ENCODE measurements at places on chromosomes 11 and 22.
A peak's percentile ranks its signal among the peaks of the same experiment; 100 is the strongest.

DNA sequence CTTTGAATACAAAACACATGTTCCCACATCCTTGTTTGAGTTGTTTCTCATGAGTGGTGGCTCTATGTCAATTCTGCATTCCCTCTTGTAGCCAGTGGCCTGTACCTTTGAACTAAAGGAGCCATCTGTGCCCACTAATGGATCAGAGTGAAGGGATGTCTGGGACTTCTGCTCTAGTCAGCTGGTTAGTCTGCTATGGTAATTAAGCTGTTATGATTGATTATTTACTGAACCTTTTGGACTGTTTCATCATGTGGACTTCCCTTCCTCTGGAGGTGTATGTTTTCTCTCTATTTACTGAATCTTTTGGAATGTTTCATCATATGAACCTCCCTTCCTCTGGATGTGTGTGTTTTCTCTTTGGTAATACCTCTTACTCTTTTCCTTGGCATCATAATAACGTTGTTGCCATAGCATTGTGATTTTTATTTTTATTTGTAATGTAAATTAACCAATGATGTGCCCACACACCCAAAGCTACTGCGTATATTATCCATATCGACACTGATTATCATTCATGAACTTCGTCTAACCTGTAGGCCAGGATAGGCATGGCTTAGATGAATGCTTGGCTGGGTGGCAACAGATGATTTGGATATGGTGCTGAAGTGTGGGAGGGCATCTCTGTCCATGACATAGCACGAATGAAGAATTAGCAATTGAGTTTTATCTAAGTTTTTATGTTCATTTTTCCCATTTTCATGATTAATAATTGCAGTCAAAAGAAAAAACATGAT is 112.3 kb upstream of the SORL1-AS1 start:
- no peak for DNase-seq

DNA sequence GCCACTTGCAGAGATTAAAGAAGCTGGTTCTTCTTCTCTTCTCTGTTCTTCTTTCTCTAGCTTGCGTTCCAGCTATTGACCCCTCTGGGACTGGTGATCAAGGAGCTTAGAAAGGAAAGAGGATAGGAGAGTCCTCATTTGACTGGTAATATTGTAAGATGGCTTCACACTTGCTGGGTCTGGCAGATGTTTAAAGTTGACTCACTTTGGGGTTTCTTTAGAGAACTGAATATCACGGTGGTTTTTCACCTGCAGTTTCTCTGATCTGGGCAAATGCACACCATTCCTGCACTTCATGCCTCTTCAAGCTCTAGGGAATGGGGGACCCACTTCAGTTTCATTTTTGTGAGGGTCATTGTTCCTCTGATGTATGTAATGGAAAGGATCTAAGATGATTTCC is 41.8 kb upstream of the DEUP1 start:
- no peak for DNase-seq

GRCh38 chr11:122652495-122652894 is 3.0 kb upstream of the UBASH3B start:
- no peak for DNase-seq

GRCh38 chr11:8168485-8169257 is at the start of gene RIC3:
TSS of gene RIC3 (minus strand) at chr11:8169025. CDS start at chr11:8168989, 36 bp downstream.
- DNase-seq: peak; percentile 68

DNA sequence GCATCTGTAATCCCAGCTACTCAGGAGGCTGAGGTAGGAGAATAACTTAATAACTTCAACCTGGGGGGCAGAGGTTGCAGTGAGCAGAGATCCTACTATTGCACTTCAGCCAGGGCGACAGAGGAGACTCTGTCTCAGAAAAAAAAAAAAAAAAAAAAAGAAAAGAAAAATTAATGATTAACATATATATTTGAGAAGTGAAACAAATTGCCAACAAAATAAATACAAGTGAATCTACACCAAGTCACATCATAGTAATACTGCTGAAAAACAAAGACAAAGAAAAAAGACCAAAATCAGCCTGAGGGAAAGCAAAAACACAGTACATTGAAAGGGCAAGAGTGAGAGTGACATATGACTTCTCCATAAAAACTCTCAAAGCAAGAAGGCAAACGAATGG is 123.7 kb downstream of the CASP12 start:
- no peak for DNase-seq

DNA sequence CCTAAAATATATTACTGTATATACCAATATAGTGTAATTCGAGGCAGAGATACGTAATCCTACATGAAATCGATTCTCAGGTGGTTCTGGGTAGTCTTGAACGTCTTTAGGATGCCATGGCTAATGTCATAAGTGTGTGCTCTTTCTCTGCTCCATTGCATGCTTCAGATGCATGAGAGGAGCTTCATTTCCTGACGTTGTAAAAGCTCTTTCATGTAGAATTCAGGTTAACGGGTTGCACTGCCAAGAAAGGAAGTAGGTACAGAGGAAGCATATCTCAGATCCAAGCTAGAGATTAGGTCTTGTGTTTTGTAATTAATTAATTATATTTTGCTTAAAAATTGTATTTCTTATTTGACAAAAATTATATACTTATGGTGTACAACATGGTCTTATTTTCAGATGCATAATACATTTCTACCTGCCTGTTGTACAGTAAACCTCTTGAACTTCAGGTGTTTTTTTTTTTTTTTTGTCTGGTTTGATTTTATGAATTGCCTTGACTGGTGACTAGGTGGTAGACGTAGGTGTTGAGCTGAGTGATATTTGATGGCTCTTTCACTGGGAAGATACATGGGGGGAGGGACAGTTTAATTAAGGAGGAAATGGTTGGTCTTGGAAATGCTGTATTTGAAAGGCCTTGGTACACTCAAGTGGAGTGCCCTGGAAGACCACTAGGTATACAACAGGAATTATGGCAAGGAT is 9.3 kb downstream of the NUP50 start:
- DNase-seq: no peak

GRCh38 chr11:80860632-80861031 is 1419.8 kb upstream of the TENM4 start:
- DNase-seq: no peak

DNA sequence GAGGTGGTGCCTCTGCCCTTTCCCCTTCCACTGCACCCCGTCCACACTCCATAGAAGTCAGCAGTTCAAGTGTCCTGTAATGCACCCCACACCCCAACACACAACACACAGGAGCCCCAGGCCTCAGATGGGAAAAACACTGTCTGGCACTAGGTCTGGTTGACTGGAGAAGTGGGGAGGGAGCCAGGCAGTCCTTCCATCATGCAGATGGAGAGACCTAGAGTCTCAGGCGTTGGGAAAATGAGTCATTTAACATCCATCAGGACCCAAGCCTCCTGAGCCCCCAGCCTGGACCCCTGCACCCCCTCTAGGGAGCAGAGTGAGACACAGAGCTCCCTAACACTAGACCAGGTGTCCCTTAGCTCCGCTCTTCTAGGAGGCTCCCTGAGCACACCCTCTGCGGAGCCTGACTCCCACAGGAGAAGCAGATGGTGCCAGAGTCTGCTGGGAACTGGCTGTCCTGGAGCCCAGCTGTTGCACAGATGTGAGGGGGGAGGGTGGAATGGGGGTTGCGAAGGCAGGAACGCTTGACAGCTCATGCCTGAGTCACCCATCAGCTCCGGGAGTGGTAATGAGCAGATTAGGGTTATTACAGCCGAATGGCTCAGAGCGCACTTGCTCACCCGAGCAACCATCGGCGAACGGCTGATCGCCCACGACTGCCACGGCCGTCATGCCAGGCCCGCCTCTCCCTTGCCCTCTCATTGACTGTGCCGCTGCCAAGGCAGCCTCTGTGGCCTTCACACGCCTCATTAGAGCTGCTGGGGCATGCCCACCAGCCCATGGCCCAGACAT is 22.1 kb upstream of the SYT7 start:
- no peak for DNase-seq

GRCh38 chr22:49546811-49547585 is 280.7 kb downstream of the BRD1 start:
- DNase-seq: no peak

All from stimulated activated CD4-positive, alpha-beta T cell treated with anti-CD3 and anti-CD28 coated beads, Interleukin-4, amount 100 ng/mL, for 1 hour (primary cell).